NCI-H1694 (cell line): ENCODE measurements at places on chromosomes 5 and 9.

DNA sequence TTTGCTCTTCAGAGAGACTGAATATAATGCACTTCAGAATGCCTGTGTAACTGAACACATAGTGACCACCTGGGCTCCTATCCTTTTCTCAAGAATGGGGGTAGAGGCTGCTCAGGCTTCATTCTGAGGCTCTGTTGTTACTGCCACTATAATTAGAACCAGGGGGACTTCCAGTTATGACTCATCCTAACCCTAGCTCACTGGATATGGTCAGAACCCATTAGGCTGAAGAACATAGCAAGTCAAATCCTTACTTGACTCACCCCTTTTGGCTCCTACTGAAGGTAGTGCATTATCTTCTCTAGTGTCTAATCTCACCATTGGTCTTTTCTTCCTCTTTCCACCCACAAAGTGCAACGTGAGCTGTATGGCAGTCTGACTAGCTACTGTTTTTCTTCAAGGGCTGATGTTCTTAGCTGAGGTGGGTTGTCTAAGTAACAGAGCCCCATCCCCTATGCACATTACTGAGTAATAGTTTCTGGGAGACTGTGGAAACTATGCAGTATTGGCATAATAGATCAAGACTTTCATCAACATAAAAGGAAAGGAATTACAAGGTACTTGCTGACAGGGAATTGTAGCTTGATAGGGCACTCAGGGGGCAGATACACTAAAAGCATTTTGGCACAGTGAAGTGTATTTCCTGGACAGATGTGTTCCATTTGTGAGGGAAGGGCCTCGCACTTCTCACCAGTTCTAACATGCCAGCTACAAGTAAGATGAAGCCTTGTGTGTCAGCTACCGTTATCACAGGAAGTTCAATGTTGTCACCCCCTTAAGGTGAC, 431.0 kb upstream of the MEF2C start:
- DNase-seq, result no peak

- DNase-seq, result no peak
Measured at GRCh38 chr9:5041390-5042115, 56.5 kb downstream of the JAK2 start.

DNA sequence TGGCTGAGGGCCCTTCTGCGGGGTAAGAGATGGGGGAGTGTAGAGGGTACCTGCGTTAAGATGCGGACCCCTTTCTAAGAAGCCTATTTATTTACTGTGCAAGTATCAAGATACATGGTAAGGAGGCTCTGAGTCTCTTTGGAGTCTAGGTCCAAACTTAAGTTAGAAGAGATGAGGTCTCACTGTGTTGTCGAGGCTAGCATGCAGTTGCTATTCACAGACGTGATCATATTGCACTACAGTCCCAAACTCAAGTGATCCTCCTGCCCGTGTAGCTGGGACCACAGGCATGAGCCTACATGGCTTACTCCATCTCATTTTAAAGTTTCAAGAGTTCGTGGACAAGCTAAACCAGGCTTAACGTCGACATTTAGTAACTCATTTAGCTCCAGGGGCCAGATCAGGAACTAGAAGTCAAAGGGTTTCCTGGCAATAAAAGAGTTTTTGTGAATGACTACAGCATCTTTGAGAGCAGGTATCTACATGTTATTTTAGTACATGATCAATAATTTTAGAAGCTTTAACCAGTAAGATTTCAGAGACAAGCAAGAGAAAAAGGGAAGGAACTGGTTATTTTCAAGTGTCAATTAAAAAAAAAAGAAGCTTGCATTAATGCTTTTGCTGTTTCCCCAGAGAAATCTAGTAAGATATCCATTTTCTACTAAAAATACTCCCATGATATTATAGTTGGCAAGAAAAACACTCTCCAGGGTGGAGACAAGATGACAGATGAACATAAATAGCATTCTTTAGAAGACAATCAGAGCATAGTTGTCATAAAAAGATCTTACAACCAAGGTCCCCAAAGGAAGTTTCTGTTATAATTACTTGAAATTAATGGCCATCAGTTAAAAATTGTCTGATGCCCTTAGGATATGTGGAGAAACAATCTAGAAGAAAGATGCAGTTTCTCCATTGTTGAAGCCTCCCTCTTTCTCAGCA, 141.3 kb downstream of the SCAMP1 start:
- no peak for DNase-seq

- no peak for DNase-seq
Measured at GRCh38 chr5:110112348-110112747, 422.6 kb downstream of the MAN2A1 start.

DNA sequence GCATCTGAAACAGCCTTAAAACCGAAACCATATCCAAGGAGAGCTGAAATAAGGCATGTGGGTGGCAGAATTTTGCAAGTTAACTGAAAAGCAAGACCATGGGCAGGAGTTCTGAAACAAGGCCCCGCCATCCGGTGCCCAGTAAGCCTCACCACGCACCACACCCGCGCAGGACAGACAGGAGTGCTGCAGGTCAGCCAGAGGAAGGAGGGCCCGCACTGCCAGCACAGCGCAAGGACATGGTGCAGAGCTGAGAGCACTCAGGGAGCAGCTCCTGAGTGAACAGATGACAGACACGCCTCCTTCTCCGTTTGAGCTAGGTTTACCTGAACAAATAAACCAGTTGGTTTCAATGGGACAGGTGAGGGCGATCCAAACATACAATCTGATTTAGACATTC, 16.5 kb upstream of the ISCA1 start:
- DNase-seq, result no peak

DNA sequence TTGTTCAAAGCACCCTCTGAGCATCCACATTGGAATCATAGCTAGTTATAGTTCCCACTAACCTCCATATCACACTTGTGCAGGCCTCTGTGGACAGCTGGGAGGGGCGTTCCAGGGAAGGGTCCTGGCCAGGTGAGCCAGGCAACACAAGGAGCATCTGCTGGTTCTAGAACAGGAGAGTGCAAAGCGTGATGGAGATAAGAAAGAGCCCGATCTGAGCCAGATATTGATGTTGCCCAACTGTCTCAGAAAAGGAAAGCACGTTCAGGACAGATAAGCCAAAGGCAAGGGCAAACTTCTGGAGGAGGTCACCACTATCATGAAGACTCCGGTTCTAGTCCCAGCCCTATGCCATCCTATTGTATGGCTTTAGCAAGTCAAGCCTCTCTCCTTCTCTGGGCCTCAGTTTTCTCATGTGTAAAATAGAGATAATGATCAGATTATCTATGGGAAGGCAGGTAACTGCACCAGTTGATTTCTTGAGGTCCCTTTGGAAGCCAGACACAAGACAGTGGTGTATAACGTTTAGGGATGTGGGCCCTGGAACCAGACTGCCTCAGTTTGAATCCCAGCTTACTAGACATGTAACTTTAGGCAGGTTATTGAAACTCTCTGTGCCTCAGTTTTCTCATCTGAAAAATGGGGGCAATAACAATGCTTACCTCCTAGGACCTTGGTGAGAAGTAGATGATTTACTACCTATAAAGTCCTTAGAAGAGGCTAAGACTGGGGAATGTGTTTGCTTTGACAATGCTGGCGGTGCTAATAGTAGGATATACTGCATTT, 19.8 kb downstream of the GABBR2 start:
- no peak for DNase-seq
